ENCODE measurements at places on chromosomes 13 and 19.

DNA sequence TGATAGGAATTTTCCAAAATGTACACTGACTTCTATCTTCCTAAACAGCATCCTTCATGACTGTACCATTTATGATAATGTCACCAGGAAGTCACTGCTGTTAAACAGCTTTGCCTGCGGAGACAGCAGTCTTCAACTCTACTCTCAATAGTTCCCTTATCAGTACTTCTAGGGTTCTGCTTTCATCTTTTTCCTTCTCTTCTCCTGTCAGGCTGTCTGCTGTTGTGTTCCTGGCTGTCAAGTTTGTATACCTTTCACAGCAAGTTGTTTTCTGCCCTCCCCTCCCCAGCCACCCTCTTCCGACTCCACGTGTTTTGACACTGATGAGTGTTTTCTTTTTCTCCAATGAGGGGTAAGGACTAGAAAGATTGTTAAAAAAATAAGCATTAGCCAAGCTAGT is 2.2 kb downstream of the UPF3A start:
- no peak for DNase-seq

DNA sequence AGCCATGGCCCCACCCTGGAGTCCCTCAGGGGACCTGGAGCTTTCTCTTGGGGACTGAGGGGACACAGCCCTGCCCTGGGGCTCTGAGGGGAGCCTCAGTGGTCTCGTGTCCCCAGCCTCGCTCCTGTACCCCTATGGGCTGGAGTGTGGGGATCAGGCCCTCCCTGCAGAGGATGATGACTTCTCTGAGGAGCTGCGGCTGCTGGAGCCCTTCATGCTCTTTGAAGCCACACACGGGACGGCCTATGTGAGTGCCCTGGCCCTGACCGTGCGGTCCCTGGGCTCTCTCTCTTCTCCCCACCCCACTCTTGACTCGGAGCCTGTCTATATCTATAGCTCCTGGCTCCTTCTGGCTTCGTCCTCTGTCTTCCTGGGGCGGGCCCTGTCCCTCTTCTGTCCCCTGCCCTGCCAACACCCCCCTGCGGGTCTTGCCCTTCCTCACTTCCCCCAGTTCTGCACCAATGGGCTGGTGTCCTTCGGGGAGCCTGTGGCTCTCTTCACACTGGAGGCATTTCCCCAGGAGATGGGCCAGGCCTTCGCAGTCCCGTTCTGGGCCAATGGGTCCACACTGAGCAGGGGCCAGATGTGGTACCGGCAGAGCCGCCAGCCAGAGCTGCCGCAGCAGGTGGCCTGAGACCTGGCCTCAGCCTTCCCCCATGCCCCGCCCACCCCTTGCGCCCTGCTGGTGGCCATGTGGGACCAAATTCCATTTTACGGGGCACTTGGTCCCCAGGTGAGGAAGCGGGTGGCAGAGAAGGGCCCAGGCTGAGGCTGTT is 33.1 kb downstream of the HPN start:
- no peak for DNase-seq

DNA sequence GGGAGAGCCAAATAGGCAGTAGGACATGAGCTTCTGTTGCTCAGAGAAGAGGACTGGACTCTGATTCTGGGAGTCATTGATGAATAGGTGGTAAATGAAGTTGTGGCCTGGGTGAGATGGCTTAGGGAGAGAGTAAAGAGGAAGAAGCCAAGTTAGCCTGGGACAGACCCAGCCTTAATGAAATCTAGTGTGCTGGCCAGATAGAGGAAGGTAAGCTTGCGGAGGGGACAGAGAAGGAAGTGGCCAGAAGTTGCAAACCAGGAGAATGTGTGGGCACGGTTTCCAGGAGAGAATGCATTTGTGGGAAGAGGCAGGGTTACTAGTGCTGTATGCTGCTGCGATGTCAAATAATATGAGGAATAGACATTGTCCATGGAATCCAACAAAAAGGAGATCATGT is 83.3 kb upstream of the OLFM4 start:
- no peak for DNase-seq

GRCh38 chr19:51784109-51784785 is 10.7 kb upstream of the FPR3 start:
- DNase-seq, result no peak

DNA sequence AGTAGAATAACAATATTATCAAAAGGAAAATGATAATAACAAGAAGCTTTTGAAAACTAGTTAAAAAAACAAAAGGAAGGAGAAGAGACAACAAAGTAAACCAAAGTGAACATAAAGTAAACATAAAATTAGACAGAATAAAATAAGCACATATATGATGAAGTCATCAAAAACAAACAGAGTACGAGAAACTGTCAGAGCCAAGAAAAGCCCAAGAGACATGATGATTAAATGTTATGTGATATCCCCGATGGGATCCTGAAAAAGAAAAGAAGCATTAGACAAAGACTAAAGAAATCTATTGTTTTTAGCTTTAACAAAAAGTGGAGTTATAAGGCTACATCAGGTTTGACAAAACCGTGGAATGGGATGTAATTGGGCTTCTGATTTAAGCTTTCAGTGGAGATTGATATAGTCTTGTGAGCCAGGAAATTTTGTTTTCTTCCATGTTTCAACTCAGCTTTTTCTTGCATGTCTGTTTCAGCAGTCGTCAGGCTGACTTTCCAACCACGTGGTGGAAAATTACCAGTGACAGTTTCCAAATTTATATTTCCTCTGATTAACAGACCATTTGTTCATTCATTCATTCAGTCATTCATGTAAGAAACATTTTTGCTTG is 64.9 kb downstream of the KL start:
- DNase-seq, result no peak

DNA sequence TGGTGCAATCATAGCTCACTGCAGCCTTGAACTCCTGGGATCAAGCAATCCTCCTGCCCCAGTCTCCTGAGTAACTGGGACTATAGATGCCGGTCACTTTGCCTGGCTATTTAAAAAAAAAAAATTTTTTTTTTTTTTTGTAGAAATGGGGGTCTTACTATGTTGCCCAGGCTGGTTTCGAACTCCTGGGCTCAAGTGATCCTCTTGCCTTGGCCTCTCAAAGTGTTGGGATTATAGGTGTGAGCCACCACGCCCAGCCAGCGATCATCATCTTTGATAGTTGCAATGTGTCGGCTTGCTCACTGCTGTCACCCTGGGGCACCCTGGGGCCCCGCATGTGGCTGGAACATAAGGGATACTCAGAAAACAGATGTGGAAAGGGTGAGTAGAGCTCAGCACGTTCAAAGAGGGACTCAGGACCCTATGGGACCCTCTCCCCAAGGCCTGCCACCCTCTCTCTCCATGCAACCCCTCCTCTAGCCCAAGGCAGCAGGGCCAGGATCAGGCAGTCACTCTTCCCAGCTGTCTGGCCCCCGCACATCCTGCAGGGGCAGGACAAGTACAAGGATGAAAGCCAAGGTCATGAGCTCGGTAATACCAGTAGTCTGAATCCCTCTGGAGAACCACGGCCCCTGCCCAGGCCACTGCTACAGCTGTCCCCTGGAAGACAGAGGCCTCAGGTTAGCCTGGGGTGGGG is 6.5 kb upstream of the CCL25 start:
- DNase-seq, result no peak

DNA sequence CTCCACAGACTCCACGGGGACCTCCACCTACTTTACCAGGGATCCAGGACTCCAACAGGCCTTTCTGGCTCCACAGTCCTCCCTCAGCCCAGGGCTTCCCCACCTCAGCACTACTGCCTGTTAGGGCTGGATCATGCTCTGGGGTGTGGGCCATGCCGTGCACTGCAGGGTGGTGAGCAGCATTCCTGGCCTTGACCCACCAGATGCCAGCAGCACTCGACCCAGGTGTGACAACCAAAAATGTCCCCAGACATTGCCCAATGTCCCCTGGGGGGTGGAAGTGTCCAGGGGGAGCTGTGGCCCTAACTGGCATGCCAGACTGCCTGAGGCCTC is 42.0 kb downstream of the EPS15L1 start:
- no peak for DNase-seq

DNA sequence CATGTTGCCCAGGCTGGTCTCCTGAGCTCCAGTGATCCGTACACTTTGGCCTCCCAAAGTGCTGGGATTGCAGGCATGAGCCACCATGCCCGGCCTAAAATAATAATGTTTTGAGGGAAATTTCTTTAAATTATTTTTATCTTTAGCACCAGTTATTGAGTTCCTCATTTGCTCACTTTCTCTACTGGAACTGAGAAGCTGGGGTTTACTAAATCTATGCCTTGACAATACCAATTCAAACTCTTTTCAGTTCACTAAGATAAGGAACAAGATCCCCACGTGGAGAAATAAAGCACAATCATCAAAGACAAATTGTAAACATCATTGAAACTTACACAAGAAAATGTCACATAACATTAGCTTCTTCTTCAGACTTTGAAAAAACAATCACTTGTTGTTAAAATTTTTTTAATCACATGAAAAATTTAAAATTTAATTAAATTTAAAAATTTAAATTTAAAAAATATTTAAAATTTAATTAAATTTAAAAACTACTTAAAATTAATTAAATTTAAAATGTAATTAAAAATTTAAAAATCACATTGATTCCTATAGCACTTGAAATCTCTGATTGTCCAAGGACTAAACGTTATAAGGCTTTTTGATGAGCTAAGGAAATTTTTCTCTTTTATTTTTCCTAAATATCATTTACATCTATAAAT is 25.2 kb upstream of the XPO4 start:
- DNase-seq, result no peak

DNA sequence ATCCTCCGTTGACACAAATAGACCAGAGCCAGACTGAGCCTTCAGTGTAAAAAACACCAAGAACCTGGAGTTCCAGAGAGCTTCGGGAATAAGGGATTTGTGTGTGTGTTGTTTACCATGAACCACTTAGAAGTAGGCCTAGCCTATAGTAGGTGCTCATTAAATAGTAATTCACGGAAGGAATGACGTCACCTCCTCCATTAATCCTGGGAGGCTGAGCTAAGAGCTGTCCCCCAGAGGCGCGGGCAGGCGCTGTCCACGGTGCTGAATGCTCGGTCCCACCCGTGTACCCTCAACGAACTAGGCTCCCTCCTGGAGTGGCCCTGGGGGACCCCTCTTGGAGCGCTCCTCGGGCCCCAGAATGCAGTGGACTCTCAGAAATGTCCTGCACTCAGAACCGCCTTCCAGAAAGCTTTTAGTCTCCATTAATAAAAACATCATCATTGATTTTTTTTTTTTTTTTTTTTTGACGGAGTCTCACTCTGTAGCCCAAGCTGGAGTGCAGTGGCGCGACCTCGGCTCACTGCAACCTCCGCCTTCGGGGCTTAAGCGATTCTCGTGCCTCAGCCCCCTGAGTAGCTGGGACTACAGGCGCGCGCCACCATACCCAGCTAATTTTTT is 6.5 kb downstream of the UNC13A start:
- DNase-seq, result no peak

- no peak for DNase-seq
These were observed 2.8 kb downstream of the JSRP1 start for GRCh38 chr19:2253106-2254063.

GRCh38 chr19:30684613-30685012 is 312.4 kb downstream of the ZNF536 start:
- no peak for DNase-seq

DNA sequence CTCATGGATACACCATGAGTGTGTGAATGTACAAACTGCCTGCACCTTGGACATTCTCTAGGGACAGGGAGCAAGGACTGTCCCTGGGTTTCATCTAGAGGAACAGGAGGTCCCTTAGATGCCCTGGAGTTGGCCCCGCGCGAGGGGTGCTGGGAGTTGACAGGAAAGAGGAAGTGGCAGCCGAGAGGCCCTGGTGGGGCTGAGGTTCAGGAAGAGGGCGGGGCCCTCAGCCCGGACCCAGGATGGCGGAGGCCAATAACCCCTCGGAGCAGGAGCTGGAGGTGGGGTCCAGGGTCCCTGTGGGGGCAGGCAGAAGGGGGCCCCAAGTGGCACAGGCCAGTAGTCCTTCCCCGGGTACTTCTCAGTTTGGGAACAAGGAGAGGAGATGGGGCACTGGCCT is 6.9 kb downstream of the PKN1 start:
- DNase-seq, result peak; percentile 58

DNA sequence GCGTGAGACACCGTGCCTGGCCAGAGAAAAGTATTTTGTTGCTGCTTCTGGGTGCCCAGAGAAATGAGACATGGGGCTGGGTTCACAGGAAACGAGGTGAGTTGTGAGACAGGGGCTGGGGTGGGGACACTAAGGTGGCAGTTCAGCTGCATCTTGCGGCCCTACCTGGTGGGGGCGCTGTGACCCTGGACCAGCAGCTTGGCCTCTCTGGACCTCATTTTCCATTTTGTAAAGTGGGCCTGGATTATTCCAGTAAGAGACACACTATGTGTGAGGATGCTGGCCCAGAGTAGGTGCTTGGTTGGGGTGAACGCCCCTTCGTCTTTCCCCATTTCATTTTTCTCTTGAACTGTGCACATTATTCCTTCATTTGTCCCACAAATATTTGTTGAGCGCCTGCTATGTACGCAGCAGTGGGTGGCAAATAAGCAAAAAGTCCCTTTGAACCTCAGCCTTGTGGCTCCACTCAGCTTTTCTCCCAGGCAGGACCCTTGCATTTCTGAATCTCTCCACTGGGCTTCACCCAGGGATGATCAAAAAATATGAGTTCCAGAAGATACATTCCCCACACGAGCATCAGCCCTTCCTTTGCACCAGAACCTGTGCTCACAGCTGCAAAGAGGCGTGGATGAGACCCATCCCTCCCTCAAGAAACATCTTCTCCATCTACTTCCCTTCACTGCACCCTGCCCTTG is 26.6 kb upstream of the OR10H1 start:
- no peak for DNase-seq

DNA sequence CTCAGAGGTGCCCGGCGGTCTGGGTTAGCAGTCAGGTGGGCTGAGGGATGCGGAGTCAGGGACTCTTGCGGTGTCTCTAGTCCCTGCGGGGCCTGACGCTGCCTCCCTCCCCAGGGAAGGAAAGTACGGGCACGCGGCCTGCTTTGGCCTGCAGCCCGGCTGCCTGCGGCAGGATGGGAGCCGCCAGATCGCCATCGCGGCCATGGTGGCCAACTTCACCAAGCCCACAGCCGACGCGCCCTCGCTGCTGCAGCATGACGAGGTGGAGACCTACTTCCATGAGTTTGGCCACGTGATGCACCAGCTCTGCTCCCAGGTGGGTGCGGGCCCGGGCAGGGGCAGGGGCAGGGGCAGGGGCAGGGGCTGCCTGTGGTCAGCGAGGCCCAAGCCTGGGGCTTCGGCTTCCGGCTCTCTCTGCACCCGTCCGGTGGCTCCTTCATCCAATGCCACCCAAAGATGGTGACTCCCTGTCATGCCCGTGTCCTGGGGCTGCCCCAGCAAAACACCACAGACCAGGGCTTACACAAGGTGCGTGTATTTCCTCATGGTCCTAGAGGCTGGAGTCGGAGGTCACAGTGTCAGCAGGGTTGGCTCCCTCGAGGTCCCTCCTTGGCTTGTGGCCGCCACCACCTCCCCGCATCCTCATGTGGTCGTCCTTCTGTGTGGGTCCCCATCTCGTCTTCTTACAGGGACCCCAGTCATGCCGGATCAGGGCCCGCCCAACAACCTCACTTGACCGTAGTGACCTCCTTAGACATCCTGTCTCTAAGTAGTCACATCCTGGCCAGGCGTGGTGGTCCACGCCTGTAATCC is 11.3 kb upstream of the ZNF554 start:
- DNase-seq, result no peak

GRCh38 chr19:478976-479375 is 17.3 kb upstream of the MADCAM1 start:
- no peak for DNase-seq

- DNase-seq, result no peak
These were observed 120.5 kb downstream of the DIAPH3 start for GRCh38 chr13:60043262-60043661.

All from stimulated activated CD8-positive, alpha-beta memory T cell treated with anti-CD3 and anti-CD28 coated beads, Interleukin-15, amount 100 ng/mL, for 4 hours (primary cell).